ENCODE measurements at places on chromosomes 12 and 14.

DNA sequence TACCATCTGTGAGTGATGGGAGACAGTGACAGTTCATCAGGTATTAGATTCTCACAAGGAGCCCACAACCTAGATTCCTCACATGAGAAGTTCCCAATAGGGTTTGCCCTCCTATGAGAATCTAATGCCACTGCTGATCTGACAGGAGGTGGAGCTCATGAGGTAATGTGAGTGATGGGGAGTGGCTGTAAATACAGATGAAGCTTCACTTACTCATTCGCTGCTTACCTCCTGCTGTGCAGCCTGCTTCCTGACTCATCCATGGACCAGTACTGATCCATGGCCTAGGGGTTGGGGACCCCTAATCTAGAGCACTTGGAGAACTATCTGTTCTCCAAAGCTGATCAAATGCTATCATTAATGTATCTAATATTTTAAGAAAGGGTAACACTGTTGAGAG lies 17.7 kb downstream of the CLEC2D start:
- DNase-seq: peak; percentile 79

DNA sequence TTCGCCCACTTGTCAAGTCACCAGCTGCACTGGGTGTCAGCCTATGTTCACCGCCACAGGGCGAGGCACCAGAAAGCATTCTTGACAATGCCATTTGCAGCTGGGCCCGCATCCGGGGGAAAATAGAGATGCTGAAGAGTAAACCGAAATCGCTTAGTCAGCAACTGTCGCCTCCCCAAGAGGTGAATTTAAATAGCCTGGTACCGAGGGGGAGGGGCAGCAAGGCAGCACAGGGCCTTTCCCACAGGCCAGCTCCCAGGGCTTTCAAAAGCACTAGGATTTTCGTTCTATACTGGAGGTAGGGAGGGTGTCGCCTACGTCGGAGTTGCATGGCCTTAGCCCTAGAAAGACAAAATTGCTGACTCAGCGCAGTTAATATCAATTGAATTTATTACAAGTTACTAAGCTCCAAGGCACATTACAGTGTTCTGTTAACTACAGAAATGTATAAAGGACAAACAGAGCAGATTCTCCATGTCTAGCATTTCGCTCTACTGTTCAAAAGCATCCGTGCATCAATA lies 4.3 kb downstream of the IRF2BPL start:
- no peak for DNase-seq

DNA sequence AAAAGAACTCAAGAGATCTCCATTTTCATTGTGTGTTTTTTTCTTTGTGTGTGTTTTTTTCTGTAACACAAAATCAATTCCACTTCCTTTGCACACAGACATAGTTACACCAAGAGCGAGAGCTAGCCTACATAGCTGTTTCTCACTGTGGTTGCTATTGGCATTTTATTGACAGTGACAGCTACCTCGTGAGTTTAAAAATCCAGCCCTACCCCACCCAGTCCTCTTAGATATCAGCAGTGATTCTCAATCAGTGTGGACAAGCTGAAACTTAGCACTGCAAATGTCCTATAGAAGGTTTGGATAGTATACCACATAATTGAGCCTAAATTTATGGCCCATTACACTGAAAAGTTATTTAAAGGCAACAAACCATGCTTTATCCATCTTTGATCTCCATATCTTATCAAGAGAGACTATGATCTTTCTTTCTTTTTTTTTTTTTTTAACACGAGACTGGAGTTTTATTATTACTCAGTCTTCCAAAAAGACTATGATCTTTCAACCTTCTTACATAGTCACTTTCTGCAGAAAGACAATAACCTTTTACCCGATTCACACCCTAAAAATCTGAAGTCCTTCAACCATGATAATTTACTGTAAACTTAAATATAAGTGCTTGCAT lies 46.8 kb downstream of the ATP2B1 start:
- no peak for DNase-seq

GRCh38 chr12:87812030-87812429 lies 217.2 kb downstream of the C12orf50 start:
- DNase-seq: peak; percentile 92

DNA sequence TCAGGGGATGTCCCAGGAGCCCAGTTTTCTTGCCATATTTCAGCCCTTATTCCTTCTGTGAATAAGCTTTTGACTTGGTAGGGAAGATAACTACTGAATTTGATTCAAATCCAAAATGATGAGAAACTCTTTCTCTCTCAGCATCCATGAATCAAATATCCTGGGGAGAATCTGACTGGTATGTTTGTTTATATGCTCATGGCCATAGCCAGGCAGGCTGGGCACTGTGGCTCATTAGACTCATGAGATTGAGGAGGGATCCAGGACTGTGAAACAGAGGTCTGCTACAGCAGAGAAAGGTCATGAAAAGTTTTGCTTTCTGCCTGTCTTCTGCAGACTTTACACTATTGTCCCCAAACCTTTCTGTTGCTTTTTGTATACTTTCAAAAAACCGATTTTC lies 346.4 kb upstream of the ATP2B1 start:
- DNase-seq: peak; percentile 38

DNA sequence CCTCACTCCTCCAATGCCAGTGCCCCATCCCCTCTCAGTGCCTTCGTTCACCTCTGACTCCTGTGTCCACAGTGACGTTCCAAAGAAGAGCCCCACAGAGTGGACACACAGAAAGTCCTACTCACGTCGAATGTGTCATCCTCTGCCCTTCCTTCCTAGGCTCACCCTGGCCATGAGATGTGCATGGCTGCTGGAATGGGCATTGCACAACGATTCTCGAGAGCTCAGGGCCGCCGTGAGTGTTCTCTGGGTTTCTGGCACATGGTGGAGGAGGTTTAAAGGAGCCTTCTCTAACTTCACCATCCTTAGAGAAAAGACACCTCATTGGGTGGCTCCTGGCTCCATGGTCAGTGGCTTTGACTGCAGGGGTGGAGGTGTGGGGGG lies 12.8 kb upstream of the CEP170B start:
- DNase-seq: no peak

DNA sequence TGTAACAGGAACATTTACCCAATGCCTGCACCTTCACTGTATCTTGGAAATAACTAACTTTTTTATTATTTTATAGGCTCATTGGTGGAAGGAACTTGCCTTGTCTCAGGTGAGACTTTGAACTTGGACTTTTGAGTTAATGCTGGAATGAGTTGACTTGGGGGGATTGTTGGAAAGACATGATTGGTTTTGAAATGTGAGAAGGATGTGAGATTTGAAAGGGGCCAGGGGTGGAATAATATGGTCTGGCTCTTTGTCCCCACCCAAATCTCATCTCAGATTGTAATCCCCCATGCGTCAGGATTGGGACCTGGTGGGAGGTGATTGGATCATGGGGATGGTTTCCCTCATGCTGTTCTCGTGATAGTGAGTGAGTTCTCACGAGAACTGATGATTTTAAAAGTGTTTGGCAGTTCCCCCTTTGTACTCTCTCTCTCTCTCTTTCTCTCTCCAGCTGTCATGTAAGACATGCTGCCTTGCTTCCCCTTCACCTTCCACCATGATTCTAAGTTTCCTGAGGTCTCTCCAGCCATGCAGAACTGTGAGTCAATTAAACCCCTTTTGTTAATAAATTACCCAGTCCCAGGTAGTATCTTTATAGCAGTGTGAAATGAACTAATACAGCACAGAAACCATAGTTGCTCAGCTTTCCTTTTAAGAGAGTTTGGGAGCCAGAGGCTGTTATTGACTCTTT lies 244.1 kb downstream of the BTG1 start:
- no peak for DNase-seq

Measured in NCI-H226 (cell line).